Natural killer cell treated with Interleukin-12 subunit alpha and Interleukin-12 subunit beta and Interleukin-15 and Interleukin-18, amount 100 ng/mL, for 72 hours (primary cell): ENCODE measurements at places on chromosomes 11 and 22. TPM values are rescaled to one million over a fixed set of nuclear protein-coding genes. Genes with fewer than 3 reads are reported as not detected.
A peak's percentile ranks its signal among the peaks of the same experiment; 100 is the strongest.

DNA sequence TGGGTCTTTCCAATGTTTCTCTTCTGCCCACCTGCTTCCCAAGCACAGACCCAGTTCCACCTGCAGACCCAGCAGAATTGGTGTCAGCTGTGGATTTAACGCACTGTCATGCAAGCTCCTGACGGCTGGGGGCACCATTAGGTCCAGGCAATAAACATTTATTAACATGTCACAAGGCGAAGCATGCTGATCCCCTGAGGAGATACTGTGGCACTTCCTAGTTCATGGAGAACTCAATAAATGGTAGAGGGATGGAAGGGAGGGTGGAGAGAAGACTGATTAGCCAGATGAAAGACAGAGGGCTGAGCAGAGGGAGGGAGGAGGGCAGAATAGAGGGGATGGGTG lies 68.3 kb upstream of the TSPAN18 start:
- no peaks in the 10 kb centered on the region for H3K36me3 ChIP-seq
- H3K4me3 ChIP-seq, result no peak overlapping the region
- DNase-seq, result no peak
- H3K4me1 ChIP-seq, result no peaks in the 10 kb centered on the region
- H3K27ac ChIP-seq, result no peak overlapping the region

DNA sequence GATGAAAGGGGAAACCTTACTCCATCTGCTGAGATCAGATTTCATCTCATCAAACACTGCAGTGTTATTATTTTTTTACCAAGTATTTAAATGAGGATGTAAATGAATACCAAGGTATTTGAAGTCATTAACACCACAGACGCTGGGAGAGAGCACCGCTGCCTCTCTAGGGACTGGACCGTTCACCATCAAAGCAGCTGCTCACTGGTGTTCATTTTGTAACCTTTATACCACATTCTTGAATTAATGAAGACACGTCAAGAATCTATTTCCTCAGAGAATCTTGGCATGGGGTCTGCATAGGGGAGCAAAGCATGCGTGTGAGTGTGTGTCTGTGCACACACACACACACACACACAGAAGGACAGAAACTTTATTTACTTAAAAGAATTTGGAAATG lies 15.6 kb downstream of the SIAE start:
- no peak overlapping the region for H3K4me3 ChIP-seq
- no peak overlapping the region for H3K27ac ChIP-seq
- H3K36me3 ChIP-seq, result no peaks in the 10 kb centered on the region
- no peaks in the 10 kb centered on the region for H3K4me1 ChIP-seq
- H3K27me3 ChIP-seq, result no peaks in the 10 kb centered on the region

DNA sequence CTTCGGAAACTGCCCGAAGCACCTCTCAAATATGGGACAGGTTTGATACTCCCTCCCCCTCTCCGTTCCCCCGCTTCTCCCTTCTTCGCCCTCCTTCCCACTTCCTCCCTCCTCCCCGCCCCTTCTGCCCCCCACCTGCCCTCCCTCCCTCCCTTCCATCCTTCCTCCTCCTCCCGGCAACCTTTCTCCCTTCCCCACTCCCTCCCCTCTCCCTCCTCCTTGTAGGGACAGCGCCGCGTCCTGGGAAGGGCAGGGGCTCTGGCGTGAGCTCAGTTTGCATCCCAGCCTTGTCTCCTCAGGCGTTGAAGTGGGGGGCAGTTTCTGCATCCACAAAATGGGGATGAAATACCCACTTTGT lies 6.1 kb upstream of the NFAM1 start:
- no peak for DNase-seq
- H3K36me3 ChIP-seq, result no peaks in the 10 kb centered on the region
- peaks cover 6% of the 10 kb centered on the region for H3K4me1 ChIP-seq
- peaks cover 2% of the 10 kb centered on the region for H3K27me3 ChIP-seq

GRCh38 chr22:45180146-45180679 lies 16.5 kb downstream of the NUP50 start:
- no peaks in the 10 kb centered on the region for H3K27me3 ChIP-seq
- no peak for DNase-seq
- peaks cover 23% of the 10 kb centered on the region for H3K36me3 ChIP-seq
- H3K4me1 ChIP-seq, result peaks cover 24% of the 10 kb centered on the region
- peak overlapping the region; percentile 64 for H3K27ac ChIP-seq
- no peak overlapping the region for H3K4me3 ChIP-seq

DNA sequence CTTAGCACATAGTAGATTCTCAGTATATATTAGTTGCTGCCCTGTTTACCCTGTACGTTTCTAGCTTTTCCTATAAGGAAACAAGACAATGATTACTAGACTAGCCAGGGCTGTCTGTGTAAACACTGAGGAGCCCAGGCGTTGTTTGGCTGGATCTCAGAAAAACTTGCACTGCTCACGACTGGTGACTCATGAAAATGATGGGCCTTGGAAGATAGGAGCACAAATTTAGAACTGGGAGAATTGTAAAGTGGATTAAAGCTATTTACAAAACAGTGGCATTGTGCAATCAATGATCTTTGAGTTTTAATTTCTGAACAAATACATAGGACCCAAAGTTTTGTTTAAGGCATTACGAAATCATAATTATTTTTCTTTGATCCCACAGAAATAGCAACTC lies 276.9 kb downstream of the FAM76B start:
- DNase-seq, result no peak
- H3K36me3 ChIP-seq, result no peaks in the 10 kb centered on the region
- H3K27ac ChIP-seq, result no peak overlapping the region

Gene TCN2
- total RNA-seq, result 0.19 TPM

Gene HEPHL1
- not detected for total RNA-seq
